ENCODE measurements at places on chromosomes 5 and 9.

- DNase-seq, result no peak
These were observed 195.8 kb upstream of the FBXL7 start for GRCh38 chr5:15304066-15304731.

- no peak for DNase-seq
These were observed 238.3 kb downstream of the EBF1 start for GRCh38 chr5:158861366-158861765.

GRCh38 chr5:153752890-153753289 is 262.4 kb downstream of the GRIA1 start:
- no peak for DNase-seq

DNA sequence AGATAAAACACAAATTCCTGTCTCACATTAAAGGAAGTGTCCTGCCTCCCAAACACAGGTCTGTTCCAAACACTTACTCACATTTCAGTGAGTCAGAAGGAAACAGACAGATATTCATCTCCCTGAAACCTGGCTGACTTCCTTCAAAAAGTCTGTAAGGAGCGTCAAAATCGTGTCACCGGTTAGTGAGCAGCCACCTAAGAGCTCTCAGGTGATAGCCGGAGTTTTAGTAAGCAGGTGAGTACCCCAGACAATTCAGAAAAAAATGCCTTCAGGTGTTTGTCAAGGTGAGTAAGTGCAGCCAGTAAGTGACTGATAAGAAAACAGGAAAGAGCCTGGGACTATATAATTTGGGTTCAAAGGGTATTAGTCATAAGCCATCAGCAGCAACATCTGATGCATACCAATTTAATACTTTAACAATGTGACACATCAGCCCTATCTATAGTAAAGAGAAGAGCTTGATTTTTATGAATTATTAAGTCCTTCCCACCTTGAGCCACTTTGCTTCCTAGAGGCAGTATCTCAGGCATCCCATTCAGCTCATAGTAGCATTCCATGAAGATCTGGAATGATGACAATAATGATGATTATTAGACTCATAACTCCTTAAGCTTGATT is 1.3 kb upstream of the ITGA2 start:
- DNase-seq, result peak; percentile 93

GRCh38 chr9:136882109-136882946 is 4.0 kb upstream of the TRAF2 start:
- DNase-seq, result peak; percentile 55

DNA sequence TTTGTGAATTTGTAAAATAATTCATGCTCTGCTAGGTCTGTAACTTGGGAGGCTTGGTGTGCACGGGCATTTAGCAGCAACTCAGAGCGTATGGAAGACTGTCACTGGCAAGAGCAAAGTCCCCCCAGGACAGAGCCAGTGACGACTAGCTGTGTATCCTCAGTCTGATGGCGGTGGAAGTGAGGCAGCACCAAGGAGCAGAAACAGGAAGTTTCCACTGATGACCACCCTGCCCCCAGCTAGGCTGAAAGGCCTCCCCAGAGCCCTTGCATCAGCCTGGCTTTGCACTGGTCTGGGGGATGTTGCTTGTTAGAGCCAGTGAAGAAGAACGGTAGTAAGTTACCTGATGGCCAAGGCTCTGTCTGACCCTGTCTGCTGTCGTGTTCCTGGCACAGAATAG is 66.8 kb upstream of the ABL1 start:
- DNase-seq, result peak; percentile 78

DNA sequence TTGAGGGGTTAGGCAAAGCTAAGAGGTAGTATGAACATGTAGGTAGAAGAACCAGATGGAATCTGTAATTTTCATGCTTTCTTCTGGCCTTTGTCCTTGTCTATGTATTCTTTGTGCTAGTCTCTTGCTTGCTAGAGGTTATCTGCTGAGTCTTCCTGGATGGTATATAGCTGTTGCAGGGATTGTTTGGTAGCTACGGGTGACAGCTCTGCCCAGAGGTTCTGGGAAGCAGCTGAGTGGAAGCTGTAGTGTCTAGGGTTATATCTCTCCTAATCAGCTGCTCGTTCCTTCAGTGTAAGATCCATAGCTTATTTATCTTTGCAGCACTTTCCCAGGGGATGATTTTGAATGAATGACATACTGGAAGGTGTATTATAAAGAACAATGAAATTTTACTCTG is 100.3 kb downstream of the ATG10 start:
- DNase-seq, result no peak

DNA sequence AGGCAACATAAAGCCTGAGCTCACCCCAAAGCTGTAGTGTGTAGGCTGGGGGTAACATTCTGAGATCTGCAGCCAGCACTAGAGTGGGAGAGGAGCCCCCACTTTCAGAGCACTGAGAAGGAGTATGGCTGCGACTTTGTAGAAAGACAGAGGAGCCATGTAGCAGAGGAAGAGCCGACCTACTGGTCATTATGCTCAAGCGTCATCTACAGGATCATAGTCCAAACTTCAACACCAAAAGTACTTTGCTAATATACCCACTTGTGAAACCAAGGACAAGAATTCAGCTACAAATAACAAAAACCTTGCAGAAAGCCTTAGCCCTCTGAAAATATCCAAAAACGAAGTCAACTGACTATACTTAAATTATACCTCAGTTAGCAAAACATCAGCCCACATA is 330.1 kb downstream of the MAN2A1 start:
- DNase-seq, result no peak

- DNase-seq, result peak; percentile 59
These were observed 17.7 kb downstream of the RFESD start for GRCh38 chr5:95664204-95664786.

DNA sequence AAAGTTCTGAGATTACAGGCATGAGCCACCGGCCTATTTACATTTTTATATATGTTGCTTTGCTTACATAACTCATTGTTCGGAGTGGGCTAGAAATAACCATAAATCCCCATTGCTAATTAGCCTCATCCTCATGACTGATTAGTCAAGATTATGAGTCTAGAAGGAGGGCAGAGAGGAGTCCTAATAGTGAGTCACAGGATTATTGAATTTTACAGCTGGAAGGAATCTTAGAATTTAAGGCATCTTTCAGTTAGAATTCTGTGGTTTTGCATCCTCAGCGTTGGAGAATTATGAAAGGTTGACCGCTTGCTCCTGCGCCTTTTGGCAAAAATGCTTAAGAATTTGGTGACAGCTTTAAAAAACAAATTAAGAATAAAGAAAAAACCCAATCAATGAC is 2.6 kb upstream of the PBX3 start:
- DNase-seq, result no peak

GRCh38 chr9:23171479-23171878 is 654.6 kb downstream of the ELAVL2 start:
- no peak for DNase-seq

GRCh38 chr9:128412120-128412790 is 8.4 kb upstream of the CERCAM start:
- DNase-seq, result peak; percentile 31

GRCh38 chr5:1140171-1140817 is 28.4 kb upstream of the SLC12A7 start:
- peak; percentile 32 for DNase-seq

DNA sequence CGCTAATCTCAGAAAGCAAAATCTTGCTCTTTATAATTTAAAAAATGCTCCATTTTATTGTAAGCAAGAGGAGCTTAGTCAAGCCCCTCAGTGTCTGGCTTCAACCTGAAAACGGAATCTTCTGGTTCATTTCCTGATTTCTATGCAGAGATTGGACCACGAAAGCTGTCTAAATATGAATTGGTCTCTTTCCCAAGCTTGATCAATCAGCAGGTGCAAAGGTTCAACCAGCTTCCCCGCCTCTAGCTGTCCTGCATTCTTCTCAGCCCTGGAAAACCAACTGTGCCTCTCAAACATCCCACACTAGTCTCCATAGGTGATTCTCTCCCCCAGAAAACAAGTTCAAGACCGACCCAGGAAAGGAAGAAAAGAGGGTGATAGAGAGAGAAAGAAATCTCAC is 34.5 kb downstream of the FNBP1 start:
- DNase-seq, result no peak

DNA sequence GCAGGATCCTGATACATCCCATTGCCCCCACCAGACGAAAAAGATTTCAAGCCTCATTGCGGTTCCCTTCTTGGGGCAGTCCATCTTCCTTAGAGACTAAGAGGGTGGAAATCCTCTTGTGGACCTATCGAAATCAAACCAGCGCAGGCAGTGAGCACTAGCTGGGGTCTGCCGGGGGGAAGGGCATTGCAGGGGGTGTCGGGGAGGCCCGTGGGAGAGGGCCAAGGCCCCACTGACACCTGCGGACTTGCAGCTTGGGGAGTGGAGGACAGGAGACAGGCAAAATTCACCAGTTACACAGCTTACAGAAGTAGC is 522 bp downstream of the BTNL9 start:
- DNase-seq, result no peak

- peak; percentile 40 for DNase-seq
These were observed 24.7 kb upstream of the TJP2 start for GRCh38 chr9:69149321-69149807.

DNA sequence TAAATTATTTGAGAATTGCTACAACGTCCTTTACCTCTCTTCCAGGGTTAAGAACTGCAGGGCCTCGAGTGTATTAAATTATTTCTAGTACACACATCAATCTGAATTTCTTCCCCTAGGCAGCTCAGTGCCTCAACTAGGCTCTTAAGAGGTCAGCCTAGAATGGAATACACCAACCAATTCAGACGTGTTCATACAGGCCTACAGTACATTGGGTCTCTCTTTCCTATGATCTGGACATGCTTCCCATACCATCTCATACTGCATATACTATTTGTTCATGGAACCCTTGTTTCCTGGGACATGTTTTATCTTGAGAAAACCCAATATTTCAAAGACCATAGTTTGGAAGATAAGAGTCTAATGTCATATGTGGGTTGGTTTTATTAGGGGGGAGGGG is 434.1 kb upstream of the WWC1 start:
- no peak for DNase-seq

DNA sequence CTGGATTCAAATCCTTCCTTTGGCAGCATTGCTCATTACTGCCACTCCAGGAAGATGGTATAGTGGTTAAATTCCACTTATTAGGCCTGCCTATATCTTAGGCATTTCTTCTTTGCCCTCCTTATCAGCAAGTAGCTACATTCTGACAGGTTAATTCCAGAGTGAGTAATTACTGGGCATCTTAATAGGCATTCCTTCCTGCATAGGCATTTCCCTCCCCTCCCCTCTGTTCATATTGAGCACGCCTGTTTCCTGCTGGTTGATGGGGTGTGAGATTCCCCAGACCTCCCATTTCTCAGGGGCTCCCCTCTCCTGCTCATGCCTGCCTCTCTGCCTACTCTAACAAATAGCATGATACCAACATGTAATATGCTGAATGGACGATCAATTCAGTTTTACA is 305.9 kb downstream of the CYLC2 start:
- no peak for DNase-seq

- DNase-seq, result no peak
These were observed 550.6 kb upstream of the CLINT1 start for GRCh38 chr5:158409507-158409906.

DNA sequence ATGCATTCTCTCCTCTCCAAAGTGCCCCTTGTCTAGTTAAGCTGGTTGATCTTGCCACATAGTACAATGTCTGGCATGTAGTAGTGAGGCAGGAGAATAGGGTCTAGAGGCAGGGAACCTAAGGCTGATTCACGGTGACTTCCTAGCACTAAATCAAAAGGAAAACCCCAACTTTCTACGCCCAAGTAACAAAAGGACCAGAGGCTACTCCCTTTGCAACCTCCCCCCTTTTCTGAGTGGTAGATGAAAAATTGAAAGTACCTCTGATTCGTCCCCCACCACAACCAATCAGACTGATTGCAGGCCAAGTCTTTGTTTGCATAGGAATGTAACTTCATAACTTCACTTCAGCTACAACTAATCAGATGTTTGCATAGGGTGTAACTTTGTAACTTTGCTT is 278.8 kb downstream of the PSAT1 start:
- no peak for DNase-seq

GRCh38 chr5:178230879-178231538 is 1.6 kb downstream of the PHYKPL start:
- DNase-seq, result no peak

GRCh38 chr9:126109575-126109974 is 217.1 kb upstream of the MVB12B start:
- DNase-seq, result no peak

- DNase-seq, result no peak
These were observed 16.1 kb downstream of the ZCCHC9 start for GRCh38 chr5:81317536-81317935.

DNA sequence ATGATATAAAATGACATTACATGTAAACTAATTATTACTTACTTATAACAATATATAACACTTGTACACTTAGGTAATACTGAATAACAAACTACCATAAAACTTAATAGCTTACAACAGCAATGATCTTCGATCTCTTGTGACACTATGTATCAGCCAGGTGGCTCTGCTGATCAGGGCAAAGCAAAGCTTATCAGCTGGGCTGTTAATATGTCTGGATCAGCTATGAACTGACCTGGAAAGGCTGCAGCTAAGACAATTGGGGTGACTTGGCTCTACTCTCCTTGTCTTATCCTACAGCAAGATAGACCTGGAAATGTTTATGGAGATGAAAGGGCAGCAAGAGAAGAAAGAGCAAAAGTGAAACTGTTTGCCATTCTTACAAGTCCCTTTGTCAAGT is 511.3 kb downstream of the TLR4 start:
- DNase-seq, result no peak

GRCh38 chr5:9284781-9285307 is 261.0 kb downstream of the SEMA5A start:
- no peak for DNase-seq

DNA sequence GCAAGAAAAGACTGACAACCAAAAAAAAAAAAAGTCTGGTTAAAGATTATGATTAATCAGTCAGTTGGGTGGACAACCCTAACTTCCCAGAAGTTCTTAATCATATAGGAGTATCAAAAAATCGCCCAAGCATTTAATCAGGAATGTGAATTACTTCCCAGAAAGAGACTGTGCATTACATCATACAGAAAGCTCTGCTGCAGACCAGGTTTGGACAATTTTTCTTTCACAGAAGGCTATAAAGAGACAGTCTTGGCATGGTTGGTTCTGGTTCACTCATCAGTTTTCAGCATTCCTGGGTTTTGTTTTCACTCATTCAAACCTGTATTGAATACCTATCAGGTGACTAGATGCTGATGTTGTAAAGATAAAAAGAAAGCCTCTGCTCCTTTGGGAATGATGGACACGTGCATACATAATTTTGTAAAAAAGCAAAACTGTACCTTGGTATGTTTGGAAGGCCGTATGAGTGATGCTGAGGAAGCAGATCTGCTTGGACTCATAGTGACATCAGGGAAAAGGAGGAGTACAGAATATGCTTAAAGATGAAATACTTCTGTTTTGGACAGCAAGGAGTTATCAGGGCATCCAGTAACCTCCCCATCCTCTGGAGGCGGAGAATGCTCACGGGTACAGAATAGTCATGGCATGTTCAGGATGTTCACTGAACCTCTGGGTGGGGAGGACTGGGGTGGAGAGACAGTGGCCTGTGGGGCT is 178.4 kb downstream of the GNA14 start:
- no peak for DNase-seq

- no peak for DNase-seq
These were observed 87.3 kb downstream of the YIPF5 start for GRCh38 chr5:144083185-144083584.

DNA sequence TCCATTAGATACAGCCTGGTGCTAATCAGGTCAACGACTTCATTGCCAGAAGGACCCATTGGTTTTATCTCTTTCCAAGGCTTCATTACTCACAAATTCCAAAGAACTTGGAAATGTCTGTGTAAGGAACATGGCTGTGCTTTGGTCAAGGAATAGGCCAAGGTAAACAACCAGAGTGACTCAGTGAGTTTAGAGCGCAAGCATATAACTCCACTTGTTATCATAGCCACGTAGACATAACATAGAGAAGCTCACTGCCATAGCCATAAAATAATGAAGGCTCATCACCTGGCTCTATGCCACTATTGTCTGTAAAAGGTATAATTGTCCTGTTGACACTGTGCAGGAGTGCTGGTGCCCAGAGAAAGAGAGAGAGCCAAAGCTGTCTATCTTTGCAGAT is 139.3 kb upstream of the PLCXD3 start:
- no peak for DNase-seq

All from kidney capillary endothelial cell (primary cell).